ENCODE measurements at places on chromosomes 16 and 17.

DNA sequence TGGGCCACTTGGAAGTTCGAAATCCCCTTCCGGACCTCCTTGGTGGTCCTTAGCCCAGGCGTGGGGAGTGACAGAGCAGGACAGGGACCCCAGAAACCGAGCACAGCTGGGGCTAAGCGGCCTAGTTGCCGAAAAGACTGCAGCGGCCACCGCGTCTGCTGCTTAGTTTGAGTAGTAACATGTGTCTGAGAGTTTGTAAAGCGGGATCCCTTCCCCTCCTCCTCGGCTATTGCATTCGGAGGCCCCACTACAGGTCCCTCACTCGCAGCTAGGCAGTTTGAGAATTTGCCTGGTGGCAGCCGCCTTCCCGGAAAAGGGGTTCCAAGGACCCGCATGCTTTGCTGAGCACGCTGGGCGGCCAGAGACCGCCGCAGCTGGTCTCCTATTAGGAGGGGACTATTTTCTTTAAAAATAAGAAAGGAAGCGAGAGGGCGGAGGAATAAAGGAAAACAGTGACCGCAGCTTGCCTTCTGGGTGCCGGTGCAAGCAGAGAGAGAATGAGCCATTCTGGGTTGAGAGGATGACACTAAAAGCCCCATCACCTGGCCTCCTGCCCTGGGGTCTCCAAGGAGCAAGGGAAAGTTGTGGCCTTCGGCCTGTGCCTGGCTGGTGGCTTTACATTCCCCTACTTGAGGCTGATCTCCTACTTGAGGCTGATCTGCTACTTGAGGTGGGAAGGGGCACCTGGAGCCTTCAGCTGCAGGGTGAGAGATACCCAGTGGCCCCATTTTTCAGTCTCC is 1.1 kb upstream of the HOXB5 start:
- no peak for DNase-seq

DNA sequence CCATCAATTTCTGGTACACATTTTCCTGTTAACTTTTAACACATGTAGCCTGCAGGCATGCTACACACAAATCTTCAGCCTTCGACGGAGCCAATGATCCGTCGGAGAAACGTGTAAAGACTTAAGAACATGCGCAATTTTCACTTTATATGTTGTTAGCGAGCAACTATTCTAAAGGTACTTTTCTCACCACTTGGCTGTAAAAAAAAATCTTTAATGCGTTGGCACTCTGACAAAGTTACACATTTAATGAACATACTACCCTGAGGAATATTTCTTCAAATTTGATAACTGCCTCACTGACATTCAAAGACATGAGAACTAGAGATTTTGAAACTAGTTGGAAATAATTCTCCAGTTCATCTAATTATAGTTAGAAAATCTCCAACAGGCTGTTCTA is 507.5 kb upstream of the SALL1 start:
- DNase-seq, result no peak

DNA sequence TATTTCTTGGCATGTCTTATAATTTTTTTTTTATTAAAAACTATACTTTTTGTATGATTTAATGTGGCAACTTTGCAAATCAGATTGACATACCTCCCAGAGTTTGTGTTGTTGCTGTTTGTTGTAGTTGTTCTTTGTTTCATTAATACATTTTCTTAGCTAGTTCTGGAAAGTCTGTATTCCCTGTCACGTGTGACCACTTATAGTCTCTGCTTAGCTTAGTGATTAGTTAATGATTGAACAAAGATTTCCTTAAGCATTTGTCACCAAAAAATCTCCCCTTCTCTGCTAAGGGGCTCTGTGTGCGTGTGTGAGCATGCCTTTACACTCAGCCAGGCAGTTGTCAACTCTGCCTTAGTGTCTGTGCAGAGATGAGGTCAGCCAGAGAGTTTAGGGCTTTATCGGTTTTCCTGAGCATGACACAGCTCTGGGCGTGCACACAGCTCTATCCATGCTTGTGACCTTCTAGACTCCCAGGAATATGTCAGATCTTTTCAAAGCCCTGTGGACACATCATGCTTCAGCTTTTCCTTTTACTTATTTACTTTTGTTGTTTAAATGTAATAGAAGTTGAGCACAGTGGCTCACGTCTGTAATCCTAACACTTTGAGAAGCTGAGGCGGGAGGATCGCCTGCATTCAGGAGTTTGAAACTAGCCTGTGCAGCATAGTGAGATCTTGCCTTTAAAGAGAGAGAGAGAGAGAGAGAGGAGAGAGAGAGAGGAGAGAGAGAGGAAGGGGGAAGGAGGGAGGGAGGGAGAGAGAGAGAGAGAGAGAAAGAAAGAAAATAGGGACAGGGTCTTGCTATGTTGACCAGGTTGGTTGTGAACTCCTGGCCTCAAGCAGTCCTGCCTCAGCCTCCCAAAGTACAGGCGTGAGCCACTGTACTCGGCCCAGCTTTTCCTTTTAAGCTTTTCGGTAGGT is 21.9 kb downstream of the DNAI2 start:
- no peak for DNase-seq

GRCh38 chr16:23863511-23864422 is 28.0 kb downstream of the PRKCB start:
- no peak for DNase-seq

DNA sequence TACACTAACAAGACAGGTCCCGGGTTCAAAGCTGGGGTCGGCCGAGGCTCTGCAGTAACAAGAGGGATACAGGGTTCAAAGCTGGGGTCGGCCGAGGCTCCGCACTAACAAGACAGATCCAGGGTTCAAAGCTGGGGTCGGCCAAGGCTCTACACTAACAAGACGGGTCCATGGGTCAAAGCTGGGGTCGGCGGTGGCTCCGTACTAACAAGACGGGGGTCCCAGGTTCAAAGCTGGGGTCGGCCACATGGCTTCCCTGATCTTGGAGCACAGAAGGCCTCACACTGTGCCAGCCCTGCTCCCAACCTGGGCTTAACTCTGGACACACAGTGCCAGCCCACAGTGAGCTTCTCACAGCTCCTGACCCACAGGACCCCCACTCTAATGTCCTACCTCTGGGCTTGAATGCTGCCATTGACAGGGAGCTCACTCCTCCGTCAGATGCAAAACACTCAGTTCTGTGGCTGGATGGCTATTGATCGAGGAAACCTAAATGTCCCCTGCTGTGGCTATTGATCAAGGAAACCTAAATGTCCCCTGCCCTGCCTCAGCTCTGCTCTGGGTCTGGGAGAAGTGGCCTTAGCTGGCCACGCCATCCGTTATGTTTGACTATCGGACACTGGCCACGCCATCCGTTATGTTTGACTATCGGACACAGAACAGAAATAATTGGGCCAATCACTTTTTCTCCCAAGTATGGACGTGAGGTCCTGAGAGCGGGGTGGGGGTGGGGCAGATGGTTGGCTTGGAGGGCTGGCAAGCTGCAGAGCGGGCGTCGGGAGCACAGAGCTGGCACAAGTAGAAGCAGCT is 54.6 kb upstream of the DOC2B start:
- DNase-seq, result no peak

DNA sequence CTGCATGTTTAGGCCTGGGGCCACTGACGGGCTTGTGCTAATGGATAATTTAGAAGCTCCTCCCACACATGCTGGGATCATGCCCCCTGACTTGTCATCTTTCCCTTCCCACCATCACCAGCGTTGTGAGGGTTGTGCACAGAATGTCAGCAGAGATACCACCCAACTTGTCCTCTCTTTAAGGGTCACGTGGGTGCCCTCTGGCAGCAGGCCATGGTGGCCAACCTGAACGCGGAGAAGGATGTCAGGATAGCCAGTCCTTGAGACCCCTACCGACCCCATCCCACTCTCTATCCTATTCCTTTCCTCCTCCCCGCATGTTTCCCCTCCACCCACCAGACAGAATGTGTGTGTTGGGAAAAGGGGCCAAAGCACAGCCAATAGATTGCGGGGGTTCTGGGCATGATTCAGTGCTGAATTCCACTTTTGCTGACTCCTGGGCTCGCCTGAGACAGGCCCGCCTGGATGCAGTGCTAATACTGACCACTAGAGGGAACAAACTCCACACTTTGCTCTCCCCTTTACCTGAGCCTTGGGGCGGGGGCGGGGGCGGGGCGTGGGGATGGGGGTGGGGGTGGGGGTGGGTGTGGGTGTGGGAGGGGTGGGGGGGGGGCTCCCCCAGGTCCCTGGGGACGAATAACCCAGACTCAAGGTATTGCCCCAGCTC is at the start of gene GH2:
Gene GH2 (minus strand): TSS at position 10 of the 667 bp plus-strand sequence. CDS start 143 bp downstream, outside the sequence.
- DNase-seq, result peak; percentile 46

DNA sequence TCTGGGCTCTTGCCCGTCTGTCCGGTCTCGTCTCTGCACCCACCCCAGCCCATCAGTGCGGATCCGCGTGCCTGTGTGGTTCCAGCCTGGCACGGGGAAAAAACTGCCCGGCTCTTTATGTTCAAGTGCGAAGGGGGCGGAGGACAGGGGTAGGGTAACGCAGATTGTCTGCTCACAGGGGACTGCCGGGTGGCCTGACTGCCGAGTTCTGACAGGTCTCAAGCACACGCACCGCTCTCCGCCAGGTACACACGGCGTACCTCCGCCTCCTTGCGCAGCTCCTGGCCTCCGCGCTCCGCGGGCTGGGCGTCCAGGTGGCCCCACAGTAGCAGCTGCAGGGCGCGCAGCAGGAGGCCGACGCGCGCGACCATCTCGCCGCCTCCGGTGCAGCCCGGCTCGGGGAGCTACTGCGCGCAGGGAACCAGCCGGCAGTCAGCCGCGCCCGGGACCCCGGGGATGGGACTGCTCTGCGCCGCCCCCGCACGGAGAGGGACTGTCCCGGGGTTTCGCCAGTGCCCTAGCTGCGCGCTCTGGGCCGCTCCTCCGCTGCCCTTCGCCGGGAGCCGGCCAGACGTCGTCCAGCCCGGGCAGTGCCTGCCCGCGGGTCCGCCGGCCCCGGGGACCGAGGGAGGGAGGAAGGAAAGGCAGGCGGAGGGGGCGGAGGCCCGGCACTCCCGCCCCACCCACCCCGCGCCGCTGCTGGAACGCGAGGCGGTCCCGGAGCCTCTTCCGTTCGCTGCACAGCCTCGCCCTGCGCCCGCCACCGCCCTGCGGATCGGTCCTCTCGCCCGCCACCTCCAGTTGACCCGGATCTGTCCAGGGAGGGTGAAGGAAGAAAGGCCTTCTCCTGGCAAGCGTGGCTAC is at the start of gene MMP28:
Gene MMP28 (minus strand): TSS at position 635 of the 864 bp plus-strand sequence. CDS start 264 bp downstream, at position 371.
- DNase-seq, result no peak

DNA sequence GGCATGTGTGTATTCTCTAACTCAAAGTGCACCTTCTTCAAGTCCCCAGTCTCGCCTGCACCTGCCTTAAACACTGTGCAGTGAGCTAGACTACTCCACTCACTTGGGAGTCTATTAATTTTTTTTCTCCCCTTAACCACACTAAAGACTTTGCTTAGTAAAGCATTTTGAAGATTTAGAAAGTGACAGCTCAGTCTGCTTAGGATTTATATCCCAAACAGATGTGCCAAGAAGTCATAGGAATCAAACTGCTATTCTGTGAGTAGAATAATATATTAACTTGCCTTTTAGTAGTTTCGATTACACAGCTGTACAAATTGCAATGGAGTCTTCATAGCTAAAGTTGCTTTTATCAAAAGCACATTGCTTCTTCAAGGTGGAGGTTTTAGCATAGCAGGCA is 47.2 kb upstream of the MED13 start:
- DNase-seq, result no peak

Data from fibroblast of skin of right quadriceps (primary cell).